SK-N-SH (cell line): ENCODE measurements at places on chromosomes 7 and 10. TPM values are rescaled to one million over a fixed set of nuclear protein-coding genes. Genes with fewer than 3 reads are reported as not detected.

The SAMD8 gene
- 9.7 and 14.3 TPM in 2 replicates for polyA plus RNA-seq

The DRGX gene
- 0.11 TPM in 1 of 2 replicates, not detected in the other for polyA plus RNA-seq

The RNF148 gene
- not detected in 2 replicates for polyA plus RNA-seq

The RAMP3 gene
- polyA plus RNA-seq = not detected in 2 replicates

The UBE2D1 gene
- polyA plus RNA-seq = 8.7 and 11.1 TPM in 2 replicates

The CALHM3 gene
- polyA plus RNA-seq = not detected in 2 replicates

The CRTAC1 gene
- polyA plus RNA-seq = 0.05 and 0.18 TPM in 2 replicates

The INPP5A gene
- 12.0 and 12.9 TPM in 2 replicates for polyA plus RNA-seq

The MBL2 gene
- polyA plus RNA-seq = not detected in 2 replicates

The MINDY3 gene
- 9.5 and 12.8 TPM in 2 replicates for polyA plus RNA-seq

DNA sequence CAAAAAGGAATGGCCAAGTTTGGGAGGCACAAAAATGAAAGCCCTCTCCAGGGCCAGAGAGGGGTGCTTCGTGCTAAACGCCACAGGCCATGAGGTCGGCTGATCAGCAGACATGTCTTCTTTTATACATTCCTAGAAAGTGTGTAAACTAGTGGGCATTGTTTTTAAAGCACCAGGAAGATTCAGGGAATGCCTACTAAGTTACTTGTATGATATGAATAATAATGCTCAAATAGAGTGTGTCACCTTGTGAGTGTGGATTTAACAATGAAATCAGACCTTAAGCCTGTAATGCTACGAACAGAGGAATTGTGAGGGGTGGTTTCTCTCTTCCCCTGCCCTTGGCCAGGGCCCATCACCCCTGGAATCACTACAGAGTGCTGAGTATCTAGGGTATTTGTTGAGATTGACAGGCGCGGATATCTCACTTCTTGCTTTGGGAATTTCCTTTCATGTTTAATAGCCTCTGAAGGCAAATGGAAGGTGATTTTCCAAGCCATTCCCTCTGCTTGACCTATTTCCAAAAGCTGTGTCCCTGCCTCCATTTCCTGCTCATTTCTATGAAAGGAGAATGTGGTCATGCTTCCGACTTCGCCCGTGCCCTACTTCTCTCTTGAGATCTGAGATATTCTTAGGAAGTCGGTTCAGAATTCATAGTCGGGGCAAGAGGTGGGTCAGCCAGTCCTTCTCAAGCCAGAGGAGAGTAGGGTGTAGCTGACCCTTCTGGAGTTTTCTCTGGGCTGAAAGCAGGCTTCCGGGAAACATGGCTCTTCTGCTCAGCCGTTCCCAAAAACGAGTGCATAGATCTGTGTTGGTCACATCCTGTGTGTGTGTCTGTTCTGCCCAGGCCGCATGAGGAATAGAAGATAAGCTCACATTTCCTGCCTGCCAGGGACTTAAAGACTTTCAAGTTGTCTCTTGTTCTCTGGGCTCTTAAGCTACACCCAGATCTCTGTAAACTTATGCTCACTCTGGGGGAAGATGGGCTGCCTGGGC is 167.8 kb upstream of the ITGB1 start:
- no peak for DNase-seq

- DNase-seq = peak; percentile 20
Measured at GRCh38 chr7:29764227-29764626, 42.1 kb upstream of the WIPF3 start.

DNA sequence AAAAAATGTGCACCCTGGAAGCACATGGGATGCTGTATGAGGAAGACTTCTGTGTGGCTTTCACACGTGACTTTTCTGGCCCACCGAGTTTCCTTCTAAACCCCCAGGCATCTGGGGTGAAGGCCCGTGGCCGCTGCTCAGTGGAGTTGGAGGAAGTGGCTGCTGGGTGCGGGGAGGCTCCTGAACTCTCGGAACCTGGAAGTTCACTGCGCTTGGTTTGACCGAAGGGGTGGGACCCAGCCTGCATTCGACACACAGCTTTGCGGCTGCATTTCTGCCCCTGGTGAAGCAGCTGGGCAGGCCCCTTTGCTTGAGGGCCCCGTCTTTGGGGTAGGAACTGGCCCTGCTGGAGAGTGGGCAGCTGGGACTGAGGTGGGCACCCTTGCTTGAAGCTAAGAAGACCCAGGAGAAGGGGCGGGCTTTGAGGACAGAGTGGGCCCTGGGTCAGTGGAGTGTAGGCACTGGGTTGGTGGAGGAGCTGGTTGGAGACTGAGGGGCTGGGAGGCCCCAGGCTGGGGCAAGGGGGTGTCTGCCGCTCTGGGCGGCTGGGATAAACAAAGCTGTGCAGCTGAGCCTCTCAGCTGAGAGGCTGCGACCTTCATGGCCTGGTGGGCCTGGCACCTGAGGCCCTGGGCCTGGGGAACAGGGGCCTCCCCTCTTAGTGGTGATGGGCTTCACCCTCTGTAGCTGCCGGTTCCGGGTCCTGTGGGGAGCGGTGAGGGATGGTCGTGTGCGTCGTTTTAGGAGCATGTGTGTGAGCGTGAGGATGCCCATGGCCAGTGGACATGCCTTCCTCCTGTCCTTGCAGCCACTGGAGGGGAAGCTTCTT is 78.0 kb downstream of the INPP5A start:
- peak; percentile 14 for DNase-seq

GRCh38 chr7:92423710-92424131 is 23.6 kb upstream of the GATAD1 start:
- no peak for DNase-seq

DNA sequence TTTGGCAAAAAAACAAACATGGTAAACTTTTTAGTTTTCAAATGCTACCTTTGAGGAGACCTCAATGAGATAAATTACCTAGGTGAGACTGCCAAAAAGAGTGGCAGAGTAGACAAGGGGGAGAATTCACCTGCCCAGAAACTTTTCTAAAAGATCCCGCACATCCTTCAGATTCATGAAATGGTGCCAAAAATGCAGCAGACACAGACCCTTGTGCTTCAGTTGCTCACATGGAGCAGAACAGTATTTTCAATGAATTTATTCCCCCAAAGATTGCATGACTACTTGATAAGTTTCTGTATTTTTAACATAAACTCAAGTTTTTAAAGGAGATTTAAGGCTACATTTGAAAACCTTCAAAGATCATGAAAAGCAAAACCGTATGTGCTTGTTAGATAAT is 270.0 kb downstream of the TRIL start:
- no peak for DNase-seq

DNA sequence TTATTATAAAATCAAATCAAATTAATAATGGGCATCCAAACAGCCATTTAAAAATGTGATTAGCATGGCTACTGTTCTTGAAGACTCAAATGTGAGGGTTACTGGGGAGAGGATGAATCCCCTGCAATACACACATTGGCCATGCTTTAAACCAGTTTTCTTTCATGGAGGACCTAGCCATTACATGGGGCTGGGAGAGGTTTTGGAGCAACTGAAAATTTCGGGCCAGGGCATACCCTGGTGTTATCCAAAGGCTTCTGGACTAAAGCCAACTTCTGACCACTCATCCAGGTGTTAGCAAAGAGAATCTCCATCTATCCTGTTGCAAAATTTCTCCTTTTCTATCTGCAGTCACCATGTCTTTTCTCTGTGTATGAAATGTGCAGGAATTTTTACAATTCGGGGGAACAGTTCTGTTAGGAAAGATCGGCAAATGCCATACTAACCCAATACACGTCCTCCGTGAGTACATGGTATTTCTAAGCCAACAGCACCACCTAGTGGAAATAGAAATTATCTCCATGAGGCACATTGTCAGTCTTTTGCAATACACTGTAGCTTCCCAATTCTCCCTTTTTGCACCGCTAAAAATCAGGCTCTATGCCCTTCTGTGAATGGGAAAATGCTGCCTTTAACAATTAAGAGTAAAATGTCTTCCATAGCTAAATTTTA is 47.0 kb upstream of the ZNF107 start:
- DNase-seq = peak; percentile 53

DNA sequence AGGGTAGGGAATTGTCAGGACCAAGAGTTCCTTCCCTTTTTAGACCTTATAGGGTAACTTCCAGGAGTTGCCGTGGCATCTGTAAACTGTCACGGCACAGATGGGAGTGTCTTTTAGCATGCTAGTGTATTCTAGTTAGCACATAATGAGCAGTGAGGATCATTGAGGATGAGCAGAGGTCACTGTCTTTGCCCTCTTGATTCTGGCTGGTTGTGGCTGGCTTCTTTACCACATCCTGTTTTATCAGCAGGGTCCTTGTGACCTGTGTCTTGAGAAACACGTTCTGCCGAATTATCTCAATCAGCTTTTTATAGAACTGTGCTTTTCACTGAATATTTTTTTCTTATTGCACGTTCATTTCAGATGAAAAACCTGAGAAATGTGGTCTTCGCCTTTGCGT is 41.5 kb downstream of the MINPP1 start:
- DNase-seq = no peak

- DNase-seq = no peak
Measured at GRCh38 chr10:53005612-53006345, 233.2 kb upstream of the MBL2 start.

- no peak for DNase-seq
Measured at GRCh38 chr7:138565071-138565450, 105.0 kb downstream of the TRIM24 start.

DNA sequence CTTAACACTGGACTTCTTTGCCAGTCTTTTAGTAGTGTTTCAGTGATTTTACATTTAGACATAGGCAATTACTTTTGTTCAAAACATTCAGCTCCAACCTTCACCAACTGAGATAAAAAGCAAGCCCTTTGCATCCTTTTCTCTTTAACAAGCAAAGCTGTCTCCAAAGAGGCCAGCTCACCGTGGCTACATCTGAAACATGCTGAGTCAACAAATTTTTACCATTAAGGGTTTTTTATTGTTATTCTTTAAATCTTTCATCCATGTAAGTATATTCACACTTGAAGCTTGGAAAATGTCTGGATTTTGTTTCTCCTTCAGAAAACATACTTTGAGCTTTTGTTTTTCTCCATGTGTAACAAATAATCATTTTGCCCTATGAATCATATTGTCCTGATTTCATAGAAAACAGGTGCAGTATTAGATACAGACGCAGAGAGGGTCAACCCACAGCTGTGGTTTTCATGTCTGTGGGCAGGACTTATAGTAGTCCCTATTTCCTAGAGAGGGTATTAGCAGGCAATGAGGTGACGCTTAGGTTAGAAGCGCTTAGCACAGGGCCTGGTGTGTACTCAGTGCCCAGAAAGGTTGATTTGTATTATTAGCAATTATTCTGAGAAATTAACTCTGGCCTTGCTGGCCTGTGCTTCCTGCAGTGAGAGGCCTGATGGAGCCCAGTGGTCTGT is 99.5 kb downstream of the MKI67 start:
- DNase-seq = no peak

GRCh38 chr7:151429560-151430331 is 10.2 kb downstream of the CRYGN start:
- DNase-seq = no peak

DNA sequence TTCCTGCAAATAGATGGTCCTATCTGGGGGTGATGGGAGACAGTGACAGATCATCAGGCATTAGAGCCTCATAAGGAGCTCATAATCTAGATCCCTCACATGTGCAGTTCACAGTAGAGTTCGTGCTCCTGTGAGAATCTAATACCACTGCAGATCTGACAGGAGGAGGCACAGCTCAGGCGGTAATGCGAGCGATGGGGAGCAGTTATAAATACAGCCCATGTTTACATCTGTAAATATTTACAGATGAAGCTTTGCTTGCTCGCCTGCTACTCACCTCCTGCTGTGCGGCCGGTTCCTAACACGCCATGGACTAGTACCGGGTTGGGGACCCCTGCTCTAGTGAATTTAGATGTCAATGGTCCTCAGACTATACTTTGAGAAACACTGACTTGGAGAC is 17.0 kb upstream of the CDCA7L start:
- DNase-seq = no peak

DNA sequence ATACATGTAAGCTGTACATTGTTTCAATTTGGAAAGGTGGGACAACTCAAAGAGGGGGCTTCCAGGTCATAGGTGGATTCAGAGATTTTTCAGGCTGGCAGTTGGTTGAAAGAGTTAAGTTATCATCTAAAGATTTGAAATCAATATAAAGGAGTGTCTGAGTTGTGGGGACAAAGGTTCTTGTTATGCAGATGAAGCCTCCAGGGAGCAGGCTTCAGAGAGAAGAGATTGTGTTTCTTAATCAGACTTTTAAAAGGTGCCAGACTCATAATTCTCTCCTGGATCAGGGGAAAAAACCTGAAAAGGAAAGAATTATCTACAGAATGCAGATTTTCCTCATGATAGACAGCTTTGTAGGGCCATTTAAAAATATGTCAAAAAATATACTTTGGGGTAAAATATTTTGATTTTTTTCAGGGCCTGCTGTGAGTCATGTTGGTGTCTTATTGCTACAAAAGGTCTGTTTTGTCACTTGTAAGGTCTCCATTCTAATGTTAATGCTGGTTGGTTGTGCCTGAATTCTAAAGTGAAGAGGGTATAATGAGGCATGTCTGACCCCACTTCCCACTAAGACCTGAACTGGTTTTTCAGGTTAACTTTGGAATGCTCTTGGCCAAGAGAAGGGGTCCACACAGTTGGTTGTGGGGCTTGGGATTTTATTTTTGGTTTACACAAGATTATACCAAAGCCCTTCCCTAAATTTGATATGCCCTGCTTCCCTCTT is 52.7 kb upstream of the PRSS1 start:
- no peak for DNase-seq

DNA sequence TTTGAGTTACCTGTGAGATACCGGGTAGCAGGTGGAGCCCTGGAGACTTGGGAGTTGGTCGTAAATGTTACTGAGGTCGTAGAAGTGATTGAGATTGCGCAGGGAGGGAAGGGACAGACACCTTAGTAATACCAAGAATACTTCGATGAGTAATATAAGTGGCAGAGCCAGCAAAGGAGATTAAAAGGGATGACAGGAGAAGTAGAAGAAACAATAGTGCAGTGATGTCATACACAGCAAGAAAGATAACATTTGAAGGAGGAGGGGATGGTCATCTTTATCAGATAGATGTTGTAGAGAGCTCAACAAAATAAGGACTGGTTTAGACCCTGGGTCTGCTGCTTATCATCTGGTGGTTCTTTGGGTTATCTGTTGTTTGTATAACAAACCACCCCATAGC is 5.0 kb downstream of the BCCIP start:
- no peak for DNase-seq

GRCh38 chr10:132163278-132163765 is 23.4 kb upstream of the DPYSL4 start:
- peak; percentile 86 for DNase-seq

DNA sequence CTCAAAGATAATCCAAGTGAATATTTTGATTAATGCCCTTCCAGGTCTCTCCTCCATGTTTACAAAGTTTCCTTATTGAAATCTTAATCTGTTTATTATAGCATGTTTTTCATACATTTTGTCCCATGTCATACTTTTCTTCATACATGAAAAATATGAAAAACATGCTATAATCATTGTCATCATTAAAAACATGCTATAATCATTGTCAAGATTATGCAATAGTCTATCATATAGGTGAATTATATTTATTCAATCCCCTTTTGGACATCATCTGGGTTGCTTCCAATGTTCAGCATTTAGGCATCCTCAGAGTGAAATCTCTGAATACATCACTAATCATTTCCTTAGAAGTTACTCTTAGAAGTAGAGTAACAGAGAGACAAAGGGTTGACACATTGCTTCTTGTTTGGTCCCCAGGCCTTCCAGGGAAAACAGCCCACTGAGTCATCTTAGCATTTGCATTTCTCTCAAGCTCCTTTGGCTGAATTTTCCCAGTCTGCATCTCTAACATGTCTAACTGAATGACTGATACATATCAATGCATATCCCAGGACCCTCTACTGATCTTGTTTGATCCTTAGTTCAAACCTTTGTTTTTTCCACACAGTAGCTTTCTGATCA is 87.0 kb downstream of the SGMS1 start:
- no peak for DNase-seq

- no peak for DNase-seq
Measured at GRCh38 chr10:30038781-30039536, 20.4 kb downstream of the JCAD start.
